Karpas-422 (cell line): ENCODE measurements at places on chromosomes 2 and 18. TPM values are rescaled to one million over a fixed set of nuclear protein-coding genes. Genes with fewer than 3 reads are reported as not detected.

DNA sequence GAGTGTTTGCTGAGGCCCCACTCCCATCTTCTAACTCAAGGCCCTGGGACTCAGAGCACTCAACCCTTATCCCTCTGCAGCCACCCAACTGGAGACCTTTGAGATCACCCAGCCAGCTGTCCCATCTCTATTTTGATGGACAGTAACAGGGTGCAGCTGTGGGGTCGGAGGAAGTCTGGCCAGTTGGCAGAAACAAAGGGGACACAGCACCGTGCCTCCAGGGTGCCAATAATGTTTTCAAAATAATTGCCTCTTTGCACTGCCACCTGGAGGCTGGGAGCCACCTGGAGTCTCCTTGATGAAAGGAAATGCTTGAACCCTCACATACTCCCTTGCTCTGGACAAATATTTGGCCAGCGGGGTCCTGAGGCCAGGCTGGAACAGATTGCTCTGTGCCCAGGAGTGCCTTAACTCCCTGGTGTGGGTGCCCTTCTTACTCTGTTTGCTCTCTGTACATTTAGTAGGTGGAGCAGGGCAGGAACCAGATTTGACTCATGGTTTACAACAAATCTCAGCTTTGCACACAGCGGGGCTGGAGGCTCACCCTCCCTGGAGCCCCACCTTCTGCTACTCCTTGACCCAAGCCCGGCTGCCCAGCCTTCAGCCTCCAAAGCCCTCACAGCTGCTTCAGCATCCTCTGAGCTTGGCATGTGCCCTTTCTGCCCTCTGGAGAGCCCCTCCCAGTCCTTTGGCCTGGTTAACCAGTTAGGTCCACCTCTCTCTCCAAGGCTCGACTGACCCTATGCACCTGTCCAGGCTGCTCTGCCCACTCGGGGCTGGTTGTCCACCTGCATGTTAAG is 17.2 kb downstream of the MAL start:
- no peak overlapping the region for H3K4me3 ChIP-seq
- no peaks in the 10 kb centered on the region for H3K27me3 ChIP-seq
- no peaks in the 10 kb centered on the region for H3K4me1 ChIP-seq
- no peak overlapping the region for H3K27ac ChIP-seq
- no peaks in the 10 kb centered on the region for H3K36me3 ChIP-seq

Gene EGR4
- total RNA-seq = 0.14 and 0.75 TPM in 2 replicates

Gene PXDN
- not detected in 2 replicates for total RNA-seq

Gene ANKRD30B
- not detected in 2 replicates for total RNA-seq

DNA sequence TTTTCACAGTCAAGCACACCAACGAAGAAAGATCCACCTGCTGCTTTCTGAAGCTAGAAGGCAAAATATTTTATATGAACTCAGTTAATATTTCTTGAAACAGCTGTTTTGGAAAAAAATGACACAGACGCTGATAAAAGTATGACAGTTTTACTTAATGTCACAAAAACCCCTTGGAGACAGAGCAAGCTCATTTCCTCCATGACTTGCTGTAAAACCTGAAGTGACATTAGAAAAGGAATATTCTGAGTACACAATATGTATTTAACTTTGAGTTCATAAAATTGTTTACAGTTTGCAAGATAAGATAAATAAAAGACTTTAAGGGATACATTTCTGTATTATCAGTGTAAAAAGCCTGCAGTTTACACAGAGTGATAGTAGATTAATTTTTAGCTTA is 105.4 kb downstream of the DSEL start:
- no peak overlapping the region for H3K27ac ChIP-seq
- DNase-seq = no peak

DNA sequence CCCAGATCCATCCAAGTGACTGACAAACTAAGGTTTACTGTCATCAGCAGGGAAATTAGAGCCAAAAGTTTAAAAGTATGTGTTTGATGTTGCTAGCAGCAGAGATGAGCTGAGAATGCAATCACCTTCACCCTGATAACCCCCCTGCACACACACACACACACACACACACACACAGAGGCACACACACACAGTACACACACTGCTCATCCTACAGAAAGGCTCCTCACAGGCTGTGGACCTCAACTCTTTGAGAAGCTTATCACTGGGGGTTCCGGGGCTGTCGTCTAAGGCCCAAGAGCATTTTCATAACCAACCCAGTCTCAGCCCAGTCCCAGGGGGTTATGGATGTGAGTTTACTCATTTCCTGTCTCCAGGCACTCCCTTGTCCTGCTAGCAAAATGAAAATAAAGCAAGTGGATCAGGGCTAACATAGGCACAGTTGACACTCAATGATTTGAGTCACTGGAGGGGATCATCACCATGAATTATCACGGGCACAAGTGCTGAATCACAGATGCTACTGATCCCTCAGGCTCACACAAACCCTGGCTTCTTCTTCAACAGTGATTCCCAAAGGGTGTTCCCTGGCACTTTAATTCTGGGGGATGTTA is 76.6 kb downstream of the ALK start:
- H3K27me3 ChIP-seq = no peaks in the 10 kb centered on the region
- H3K4me1 ChIP-seq = no peaks in the 10 kb centered on the region
- H3K27ac ChIP-seq = no peak overlapping the region

Gene SLC19A3
- total RNA-seq = not detected in 2 replicates

Gene LYG2
- total RNA-seq = not detected in 2 replicates

DNA sequence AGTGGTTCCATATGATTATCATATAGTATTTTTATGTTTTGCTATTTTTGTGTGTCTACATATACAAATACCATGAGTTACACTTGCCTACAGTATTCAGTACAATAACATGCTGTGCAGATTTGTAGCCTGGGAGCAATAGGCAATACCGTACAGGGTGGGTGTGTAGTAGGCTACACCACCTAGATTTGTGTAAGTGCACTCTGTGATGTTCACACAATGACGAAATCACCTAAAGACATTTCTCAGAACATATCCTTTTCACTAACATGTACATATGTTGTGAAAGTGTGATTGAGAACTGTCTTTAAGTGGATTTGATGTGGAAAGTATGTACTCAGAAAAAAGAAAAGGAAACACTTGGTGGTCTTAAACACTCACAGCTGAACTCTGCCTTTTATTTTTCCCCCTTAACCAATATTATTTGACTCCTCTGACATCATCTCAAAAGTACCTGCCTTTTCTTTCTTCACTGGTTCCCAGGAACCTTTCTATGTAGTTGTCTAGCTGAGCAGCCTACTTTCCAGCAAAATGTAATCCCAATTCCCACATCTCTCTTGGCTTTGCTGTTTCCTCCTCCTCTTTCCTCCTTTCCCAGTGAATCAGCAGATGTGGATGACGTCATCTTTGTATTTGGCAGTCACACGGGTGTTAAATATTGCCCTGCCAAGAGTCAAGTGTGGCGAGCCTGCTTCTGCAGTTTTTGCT is 47.7 kb downstream of the OSBPL6 start:
- H3K36me3 ChIP-seq = no peaks in the 10 kb centered on the region
- no peak overlapping the region for H3K27ac ChIP-seq
- DNase-seq = no peak
- H3K27me3 ChIP-seq = 0 out of 2 replicates have a peak, but pooled peaks cover 4% of the 10 kb centered on the region
- H3K4me1 ChIP-seq = no peaks in the 10 kb centered on the region

- H3K27ac ChIP-seq = no peak overlapping the region
- no peaks in the 10 kb centered on the region for H3K36me3 ChIP-seq
- no peak overlapping the region for H3K4me3 ChIP-seq
- H3K27me3 ChIP-seq = no peaks in the 10 kb centered on the region
- no peaks in the 10 kb centered on the region for H3K4me1 ChIP-seq
Observed at GRCh38 chr2:19576411-19576810, 218.0 kb upstream of the OSR1 start.

DNA sequence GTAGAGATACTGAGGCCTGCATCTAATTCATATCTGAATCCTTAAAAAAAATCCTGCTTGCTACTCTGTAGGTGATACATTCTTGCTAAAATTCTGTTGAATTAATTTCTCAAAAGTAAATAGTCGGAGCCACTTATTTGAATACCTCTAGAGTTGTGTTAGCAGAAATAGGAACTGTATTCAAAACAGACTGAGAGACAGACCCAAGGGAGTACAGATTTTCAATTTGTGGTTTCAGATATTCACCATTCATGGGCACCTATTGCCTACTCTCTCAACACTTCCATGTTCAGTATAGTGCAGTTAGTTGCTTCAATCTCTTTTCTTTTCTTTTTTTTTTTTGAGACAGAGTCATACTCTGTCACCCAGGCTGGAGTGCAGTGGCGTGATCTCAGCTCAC is 46.6 kb upstream of the CTLA4 start:
- no peak overlapping the region for H3K27ac ChIP-seq
- H3K27me3 ChIP-seq = no peaks in the 10 kb centered on the region
- H3K4me1 ChIP-seq = peaks cover 31% of the 10 kb centered on the region

DNA sequence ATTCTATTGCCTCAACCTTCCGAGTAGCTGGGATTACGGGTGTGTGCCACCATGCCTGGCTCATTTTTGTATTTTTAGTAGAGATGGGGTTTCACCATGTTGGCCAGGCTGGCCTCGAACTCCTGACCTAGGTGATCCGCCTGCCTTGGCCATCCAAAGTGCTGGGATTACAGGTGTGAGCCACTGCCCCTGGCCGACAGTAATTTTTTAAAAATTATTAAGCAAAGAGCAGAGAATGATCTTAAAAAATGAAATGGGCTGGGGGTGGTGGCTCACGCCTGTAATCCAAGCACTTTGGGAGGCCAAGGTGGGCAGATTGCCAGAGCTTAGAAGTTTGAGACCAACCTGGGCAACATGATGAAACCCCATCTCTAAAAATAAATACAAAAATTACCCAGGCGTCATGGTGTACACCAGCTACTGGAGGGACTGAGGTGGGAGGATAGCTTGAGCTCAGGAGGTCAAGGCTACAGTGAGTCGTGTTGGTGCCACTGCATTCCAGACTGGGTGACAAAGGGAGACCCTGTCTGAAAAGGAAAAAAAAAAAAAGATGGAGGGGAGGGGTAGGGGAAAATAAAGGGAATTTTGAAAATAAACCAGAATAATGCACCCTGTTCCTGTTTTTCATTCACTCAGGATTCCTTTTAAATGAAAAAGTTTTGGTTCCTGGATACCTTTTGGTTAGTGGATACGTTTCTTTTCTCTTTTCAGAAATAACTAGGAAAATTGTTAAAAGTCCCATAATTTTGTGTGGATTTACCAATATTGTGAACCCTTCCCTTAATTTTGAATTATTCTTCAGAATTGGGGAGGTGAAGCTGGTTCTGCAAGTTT is 33.9 kb downstream of the MAP4K4 start:
- H3K4me3 ChIP-seq = no peak overlapping the region
- H3K4me1 ChIP-seq = no peaks in the 10 kb centered on the region
- no peaks in the 10 kb centered on the region for H3K36me3 ChIP-seq
- H3K27ac ChIP-seq = no peak overlapping the region
- DNase-seq = no peak

DNA sequence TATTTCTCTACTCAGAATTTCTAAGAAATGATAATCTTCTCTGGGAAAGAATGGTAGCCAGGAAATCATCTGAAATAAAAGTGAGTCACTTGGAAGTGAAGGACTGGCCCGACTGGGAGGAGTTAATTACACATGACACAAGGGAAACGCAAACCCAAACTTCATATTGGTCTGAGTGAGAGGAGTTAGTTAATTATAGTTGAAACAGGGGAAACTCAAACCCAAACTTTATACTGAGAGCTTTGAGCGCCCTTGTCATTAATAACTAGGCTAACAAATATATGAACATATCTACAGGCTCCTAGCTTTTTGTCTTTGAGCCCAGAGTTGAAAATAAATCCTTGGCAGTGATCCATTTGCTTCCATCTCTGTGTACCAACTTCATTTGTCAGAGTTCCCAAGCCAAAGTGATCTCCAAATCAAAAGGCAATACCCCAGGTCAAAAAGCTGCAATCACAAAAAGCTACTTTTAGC is 187.8 kb upstream of the COL3A1 start:
- no peaks in the 10 kb centered on the region for H3K36me3 ChIP-seq
- no peak overlapping the region for H3K4me3 ChIP-seq
- H3K4me1 ChIP-seq = no peaks in the 10 kb centered on the region
- no peaks in the 10 kb centered on the region for H3K27me3 ChIP-seq

- H3K4me3 ChIP-seq = no peak overlapping the region
- H3K27me3 ChIP-seq = no peaks in the 10 kb centered on the region
- DNase-seq = no peak
- H3K27ac ChIP-seq = no peak overlapping the region
Observed at GRCh38 chr2:96512341-96512740, 7.2 kb upstream of the NEURL3 start.

DNA sequence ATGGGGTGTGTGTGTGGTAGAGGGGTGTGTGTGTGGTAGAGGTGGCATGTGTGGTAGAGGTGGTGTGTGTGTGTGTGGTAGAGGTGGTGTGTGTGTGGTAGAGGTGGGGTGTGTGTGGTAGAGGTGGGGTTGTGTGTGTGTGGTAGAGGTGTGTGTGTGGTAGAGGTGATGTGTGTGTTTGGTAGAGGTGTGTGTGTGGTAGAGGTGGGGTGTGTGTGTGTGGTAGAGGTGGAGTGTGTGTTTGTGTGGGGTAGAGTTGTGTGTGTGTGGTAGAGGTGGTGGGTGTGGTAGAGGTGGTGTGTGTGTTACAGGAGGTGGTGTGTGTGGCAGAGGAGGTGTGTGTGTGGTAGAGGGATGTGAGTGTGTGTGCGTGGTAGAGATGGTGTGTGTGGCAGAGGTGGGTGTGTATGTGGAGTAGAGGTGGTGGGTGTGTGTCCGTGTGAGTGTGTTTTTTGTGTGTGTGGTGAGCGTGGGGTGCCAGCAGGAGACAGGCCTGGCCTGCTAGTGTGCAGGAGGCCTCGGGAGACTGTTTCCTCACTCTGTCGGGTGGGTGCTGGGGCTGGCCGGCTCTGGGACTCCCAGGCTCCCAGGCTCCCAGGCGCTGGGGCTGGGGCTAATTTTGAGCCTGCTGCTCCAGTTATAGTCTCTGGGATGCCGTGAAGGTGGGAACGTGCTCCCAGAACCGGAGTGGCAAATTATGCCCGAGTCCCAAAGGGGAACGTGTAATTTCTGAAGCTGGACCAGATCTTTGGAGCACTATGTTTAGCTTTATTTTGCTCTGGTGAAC is 165.2 kb downstream of the DYSF start:
- H3K27ac ChIP-seq = no peak overlapping the region
- no peaks in the 10 kb centered on the region; the same call in 1 of the 2 replicates for H3K27me3 ChIP-seq
- H3K4me1 ChIP-seq = no peaks in the 10 kb centered on the region
- no peak overlapping the region for H3K4me3 ChIP-seq
- no peaks in the 10 kb centered on the region for H3K36me3 ChIP-seq
- DNase-seq = no peak

- no peak for DNase-seq
- H3K4me3 ChIP-seq = no peak overlapping the region
- peaks cover 35% of the 10 kb centered on the region for H3K4me1 ChIP-seq
- no peaks in the 10 kb centered on the region for H3K36me3 ChIP-seq
Observed at GRCh38 chr2:201918616-201919307, 112.4 kb downstream of the CDK15 start.
